ENCODE measurements at places on chromosomes 11 and 22.

DNA sequence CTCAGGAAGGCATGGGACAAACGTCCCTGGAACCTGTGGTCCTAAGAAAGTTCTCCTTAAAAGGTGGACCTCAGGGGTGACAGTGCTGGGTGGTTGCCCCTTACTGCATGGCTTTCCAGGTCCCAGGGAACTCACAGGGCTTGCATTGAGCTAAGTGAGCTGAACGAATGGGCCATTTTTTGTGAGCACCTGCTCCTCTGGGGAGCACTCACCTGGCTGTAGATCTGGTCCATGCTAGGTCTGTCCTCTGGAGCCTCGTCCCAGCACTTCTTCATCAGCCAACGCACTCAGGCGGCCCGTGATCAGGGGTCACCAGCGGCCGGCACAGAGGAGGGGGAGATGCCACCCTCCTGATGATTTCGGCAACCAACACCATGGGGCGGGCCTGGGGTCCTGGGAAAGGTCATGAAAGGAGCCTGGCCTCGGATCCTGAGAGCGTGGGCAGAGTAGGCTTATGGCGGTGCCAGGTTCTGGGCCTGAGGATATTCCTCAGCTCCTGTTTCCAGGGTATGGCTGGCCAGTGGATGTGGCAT, 36.8 kb upstream of the LRRC32 start:
- DNase-seq = no peak

- peak; percentile 60 for DNase-seq
These were observed at the start of gene PITPNM1 for GRCh38 chr11:67504950-67505581. PITPNM1 (minus strand) TSS chr11:67505363; CDS start chr11:67504180, 1,183 bp downstream.

DNA sequence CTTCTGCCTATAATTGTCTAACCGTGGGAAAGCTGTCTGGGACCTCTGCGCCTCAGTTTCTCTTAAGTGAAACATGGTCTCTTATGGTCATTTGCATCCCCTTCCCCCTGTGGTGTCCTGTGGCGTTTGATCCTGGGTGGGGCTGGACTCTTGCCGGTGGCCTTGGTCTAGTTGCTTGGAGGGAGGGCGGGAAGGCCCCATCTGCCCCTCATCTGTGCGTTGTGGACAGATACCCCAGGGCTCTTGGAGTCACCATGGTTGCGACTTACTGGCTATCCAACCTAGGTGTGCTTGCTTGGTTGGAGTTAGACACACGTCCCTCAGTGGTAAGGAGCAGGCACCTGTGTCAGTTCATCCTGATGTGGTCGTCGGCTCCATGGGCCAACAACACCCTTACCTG, 15.2 kb downstream of the SHANK3 start:
- no peak for DNase-seq

GRCh38 chr11:88300888-88301487, 36.5 kb downstream of the CTSC start:
- no peak for DNase-seq

DNA sequence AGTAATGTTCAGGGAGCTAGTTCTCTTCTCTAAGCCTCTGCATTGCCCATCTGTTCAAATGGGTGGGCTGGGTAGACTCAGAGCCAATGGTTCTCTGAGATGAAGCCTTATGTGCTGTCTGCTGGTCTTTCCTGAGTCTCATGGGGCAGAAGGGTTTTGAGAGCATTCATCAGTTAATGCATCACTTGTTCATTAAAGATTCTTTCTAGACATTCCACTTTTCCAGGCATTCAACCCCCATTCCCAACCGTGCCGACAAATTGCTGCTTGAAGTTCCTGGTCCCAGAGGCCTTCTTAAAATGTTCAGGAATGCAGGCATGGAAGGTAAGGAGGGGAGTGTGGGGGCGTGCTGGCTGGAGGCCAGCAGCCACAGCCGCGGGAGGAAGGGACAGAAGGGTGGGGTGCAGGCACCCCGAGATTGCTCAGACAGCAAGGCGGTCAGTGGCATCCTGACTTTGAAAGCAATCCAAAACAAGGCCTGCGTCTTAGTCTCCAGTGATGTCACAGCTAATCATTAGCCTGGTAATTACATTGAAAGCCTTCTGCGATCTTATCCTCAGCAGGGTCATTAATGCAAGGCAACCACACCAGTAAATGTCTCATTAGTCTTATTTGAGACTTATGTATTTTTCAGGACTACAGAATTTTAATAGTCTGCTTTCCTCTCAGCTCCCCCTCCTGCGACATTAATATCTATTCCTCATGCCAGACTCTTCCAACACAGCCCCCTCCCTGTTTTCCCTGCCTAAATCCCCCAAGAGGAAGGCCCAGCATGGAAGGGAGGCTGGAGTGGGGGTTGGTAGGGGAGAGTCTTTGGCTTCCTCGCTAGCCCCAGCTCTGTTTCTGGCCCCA, 328.8 kb downstream of the MIAT start:
- no peak for DNase-seq

DNA sequence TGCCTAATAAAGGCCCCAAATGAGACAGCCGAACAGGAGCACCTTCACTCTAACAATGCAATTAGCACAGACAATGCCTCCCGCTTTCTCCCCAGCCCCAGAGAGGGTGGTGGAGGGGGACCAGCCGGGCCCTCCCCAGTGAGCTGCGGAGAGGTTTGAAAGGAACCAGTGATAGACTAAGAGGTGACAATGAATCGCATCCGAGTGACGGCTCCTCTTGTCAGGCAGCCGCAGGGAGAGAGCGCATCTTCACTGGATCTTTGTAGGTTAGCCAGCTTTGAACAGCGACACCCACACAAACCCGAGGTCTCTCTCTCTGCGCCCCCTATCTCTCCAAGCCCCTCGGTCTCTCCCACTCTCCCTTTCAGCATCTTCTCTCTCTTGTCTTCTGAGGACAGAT, 28.0 kb downstream of the FLRT1 start:
- DNase-seq = no peak

- DNase-seq = no peak
These were observed 94.2 kb downstream of the PDHX start for GRCh38 chr11:35010654-35011053.

DNA sequence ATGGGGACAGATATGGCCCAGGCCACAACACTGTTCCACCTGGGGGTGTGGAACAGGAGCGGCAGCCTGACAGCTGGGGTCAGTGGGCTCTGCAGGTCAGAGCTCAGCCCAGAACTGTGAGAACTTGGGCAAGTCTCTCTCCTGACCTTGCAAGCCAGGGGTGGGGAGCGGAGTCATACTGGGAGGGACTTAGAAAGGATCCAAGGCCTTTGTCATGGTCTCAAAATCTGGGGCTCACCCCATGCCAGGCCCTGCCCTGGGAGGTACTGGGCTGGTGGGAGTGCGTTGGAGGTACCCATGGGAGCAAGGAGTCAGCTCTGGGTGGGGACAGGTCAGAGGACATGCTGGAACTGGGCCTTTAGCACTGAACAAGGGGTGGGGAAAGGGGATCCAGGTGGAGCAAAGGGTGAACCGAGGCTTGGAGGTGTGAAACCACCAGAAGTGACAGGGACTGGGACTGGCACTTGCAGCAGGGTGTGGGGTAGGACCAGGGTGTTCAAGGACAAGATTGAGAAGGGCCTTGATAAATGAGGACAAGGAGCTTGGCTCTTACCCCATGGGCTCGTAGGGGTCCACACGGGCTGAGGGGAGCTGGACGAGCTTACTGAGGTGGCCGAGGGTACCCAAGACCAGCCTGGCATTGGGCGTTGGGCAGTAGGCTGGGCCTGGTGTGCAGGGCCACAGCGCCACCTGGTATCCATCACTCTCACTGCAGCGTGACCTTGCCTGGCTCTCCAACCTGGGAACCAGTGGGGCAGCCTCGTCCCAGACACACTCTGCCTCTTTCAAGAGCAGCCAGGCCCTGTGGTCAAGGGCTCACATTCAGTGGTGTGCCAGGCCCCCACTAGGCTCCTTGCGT, 7.4 kb upstream of the PMM1 start:
- no peak for DNase-seq

DNA sequence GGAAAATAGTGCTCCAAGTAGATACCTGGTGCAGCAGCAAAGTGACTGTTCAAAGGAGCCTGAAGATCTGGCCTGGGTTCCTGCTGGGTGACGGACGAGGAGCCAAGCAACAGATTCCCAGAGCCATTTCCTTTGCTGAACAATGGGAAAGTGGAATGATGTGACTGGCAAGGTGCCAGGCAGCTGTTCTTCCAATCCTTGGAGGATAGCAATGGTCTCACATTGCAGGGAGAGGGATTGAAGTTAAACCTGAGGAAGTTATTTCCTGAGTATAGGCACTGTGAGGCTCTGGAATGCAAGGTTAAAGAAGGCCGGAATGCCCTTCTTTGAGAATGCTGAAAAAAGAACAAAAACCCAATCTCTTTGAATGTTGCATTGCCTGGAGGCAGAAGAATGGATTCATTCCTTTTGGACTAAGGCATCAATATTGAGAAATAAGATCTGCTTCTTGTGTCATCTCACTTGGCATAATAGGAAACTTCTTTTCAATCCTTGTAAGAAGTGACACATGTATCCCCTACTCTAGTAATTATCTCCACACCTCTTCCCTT, 223.8 kb downstream of the BLID start:
- DNase-seq = no peak

DNA sequence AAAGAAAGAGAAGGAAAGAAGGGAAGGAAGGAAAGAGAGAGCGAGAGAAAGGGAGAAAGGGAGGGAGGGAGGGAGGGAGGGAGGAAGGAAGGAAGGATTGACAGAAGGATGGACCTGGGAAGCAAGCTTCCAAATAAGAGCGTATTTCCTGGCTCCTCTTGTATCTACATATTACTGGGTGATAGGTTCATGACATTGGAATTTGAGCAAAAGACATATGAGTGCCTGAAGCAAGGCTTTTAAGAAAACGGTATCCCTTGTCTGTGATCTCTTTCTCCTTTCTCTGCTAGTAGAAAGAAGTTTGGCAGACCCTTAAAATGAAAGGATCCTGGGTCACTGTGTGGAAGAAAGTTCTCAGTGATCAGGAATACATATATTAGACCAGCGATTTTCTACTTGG, 932.2 kb upstream of the CCDC90B start:
- DNase-seq = no peak
